ENCODE measurements at places on chromosomes 2 and 18.

GRCh38 chr2:238895361-238895882 is 47.5 kb downstream of the TWIST2 start:
- DNase-seq: no peak

DNA sequence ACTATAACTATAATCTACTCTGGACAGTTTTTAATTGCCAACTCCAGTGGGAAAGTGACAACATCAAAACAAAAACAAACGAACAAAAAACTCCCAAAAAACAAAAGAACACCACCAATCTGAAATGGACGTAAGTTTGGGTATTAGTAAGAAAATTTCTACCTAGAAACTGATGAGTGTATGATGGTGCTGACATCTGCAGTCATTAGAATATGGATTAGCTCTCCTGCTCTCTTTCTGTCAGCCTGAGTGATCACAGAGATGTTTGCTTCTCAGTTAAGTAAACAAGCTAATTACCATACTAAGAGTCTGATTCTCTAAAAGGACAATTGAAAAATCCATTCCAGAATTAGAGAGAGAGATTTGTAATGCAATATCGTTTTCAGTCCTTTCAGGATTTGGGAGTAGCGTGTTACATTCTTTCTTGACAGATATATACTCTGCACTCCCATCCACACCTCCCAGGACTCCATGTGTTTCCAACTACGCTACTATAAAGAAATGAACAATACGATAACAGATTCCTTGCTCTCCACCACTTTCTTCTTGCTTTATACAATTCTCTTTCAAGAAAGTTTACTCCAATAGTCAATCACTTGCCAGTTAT is 1347.4 kb upstream of the PIK3C3 start:
- no peak for DNase-seq

DNA sequence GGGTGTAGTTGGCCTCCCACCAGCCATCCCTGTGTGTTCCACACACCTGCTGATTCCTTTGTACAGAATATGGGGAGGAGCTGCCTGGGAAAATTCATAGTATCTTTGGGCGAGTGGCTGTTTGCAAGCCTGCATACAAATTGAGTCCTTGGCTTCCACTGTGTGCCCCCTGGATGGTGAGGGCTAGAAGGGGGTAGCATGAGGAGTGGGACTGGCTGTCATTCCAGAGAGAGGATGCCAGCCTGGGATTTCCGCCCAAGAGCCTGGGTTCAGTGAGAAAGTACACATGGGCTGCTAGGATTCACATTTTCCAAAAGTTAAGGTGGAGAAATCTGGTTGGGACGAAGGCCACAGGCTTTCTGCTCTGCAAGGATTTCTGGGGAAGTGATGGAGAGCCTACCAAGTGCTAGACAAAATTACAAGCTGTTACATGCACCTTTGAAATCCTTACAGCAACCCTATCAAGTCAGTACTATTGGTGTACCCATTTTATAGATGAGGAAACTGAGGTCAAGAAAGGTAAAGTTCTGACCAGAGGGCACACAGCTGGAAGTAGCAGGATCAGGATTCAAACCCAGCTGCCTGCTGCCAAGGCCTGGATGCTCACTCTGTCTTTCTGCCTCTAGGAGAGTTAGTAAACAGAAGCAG is 606 bp upstream of the TOGARAM2 start:
- DNase-seq: no peak

GRCh38 chr2:125086313-125087184 is 1061.5 kb downstream of the CNTNAP5 start:
- DNase-seq: no peak

DNA sequence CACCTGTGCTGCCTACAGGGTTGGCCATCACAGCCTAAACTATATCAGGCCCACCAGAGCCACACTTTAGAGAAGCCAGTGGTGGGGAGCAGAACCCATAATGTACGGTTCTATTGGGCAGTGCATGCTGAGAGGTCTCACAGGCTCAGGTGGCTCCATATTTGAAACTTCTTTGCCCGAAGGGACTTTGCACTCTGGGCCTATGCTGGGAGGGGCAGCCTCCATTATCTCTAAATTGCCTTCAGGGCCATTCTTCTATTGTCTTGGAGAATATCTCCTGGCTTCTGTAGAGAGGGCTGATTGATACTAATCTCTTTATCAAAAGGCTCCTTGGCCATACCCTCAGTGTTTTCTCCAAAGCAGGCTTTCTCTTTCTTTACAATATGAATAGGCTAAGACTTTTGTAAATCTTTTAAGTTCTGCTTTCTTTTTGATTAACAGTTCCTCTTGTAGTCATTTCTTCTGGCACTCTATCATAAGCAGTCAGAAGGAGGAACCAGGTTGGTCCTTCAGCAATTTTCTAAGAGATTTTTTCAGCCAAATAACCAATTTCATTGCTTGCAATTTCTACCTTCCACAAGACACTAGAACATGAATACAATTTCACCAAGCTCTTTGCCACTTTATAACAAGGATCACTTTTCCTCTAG is 44.5 kb downstream of the RPE start:
- no peak for DNase-seq

DNA sequence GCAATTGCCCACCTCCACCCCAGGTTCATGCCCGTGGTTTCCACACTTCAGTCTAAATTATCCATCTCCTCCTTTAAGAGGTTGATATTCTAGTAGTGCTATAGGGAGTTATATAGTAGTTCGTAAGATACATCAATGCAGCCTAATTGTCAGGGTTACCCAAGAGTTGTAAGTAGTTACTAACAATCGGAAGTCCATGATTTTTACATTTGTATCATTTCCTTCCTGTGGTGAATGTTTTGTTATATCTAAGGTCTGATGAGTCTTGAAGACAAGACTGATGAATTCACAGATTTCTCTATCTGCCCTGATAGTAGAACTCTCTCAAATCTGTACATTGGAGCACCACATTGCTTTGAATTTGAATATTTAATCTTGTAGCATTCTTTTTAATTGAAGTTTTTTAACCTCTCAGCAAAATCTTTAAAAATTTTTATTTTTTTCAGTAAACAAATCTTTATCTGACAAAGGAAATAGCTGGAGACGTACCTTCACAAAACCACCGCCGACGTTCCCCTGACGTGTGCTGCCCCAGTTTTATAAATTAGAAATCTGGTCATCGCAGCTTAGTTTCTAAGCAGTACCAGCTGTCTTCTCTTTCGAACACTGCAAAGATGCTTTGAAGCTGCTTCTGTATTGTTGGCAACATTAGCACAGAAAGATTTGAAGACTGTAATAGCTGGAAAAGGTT is 264.5 kb downstream of the SOCS6 start:
- DNase-seq: no peak

Data from T-helper 9 cell (primary cell).